Upper lobe of right lung (tissue), 1 donor: ENCODE measurements at places on chromosomes 5 and 9. TPM values are rescaled to one million over a fixed set of nuclear protein-coding genes. Genes with fewer than 3 reads are reported as not detected.

The PAPPA gene
- total RNA-seq = 2.9 TPM

The ZDHHC11 gene
- total RNA-seq = 12.6 TPM

The BARHL1 gene
- not detected for total RNA-seq

The PPP3R2 gene
- total RNA-seq = not detected

The ST8SIA4 gene
- 17.8 TPM for total RNA-seq

DNA sequence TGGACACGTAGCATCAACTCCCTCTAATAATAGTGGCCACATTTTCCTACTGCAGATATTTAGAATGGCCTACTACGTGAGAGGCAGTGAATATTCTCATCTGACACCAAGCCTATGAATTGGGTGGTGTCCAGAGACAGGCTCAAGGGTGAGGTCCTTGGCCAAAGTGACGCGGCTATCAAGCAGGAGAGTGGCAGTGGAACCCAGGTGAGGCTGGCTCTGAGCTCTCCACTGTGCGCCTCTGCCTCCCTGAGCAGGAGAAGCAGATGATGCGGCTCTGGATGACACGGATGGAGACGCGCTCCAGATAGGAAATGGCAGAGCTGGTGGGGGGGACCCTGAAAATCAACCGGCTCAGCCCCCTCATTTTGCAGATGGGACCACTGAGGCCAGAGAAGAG, 69.7 kb downstream of the CFAP77 start:
- DNase-seq = no peak

DNA sequence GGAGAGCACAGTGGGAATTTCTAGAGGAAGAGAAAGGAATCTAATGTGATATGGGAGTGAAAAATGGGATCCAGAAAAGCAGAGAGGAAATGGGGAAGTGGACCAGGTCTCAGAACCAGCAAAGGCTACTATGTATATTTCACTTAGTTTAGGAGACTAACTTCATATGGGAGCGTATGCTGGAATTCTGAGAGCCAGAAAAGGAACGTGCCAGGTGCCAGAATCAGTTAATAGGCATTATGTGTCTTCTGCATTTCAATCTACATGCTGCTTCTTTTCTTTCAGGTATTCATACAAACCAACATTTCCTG, 28.5 kb upstream of the IFNA14 start:
- DNase-seq = no peak

DNA sequence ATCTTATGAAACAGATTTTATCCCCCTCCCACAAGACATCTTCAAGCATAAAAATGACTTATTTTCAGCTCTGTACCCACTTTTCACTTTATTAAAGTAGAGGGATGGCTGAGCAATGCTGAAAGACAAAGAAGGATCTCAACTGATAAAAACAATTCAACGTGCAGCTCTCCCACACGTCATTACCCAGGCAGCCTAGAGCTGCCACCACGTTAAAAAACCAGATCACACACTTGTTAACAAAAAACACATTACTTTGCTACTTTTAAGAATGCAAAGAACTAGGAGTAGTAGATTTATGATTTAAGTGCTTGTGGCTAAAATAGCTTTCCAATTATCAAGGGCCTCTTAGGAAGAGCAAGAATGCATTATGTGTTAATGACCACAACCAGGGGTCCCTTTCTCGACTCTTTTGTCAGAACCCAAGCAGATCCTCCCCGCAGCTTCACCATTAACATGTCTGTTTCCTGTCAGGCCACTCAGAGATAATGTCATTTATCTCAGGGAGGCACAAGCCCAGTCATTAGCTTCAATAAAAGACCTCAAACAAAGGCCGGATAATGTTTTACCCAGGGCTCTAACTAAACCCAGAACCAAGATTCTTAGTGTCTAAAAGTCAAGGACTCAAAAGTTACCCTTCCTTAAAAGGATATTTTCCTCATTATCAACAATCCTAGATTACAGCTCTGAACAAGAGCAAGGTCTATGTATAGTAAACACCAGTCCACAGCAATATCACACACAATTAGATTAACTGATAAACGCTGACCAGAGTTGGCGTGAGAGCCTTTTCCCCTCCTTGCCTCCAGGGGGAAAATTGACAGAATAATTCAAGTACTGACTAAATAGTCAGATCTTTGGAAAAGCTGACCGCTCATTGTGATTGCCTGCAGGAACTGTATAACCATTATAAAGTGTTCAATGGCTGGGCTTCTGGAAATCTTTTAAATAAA, 7.5 kb downstream of the ZNF608 start:
- no peak for DNase-seq

- no peak for DNase-seq
Observed at GRCh38 chr5:151656311-151656710, 30.4 kb downstream of the SPARC start.

DNA sequence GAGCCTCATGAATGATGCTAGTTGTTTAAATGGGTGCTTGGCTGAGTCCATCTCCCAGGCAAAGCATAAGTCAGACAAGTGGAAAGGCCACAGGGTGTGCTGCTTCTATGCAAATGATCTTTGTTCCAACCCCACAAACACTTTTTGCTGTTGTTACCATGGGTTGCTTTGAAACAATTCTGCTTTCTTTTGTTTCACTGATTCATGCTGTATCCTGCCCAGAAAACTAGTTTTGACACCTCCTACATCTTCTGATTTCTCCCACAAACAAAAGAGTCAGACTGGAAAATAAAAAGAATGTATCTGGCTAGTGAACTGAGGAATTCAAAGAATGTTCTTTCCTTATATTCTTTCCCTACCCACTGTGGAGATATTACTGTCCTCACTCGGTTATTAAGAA, 298.6 kb downstream of the DIRAS2 start:
- DNase-seq = no peak

GRCh38 chr5:95069948-95070347, 214.9 kb downstream of the MCTP1 start:
- no peak for DNase-seq

- DNase-seq = no peak
Observed at GRCh38 chr5:149399775-149400174, 20.7 kb upstream of the IL17B start.

- DNase-seq = no peak
Observed at GRCh38 chr5:68482199-68482598, 266.6 kb downstream of the PIK3R1 start.

DNA sequence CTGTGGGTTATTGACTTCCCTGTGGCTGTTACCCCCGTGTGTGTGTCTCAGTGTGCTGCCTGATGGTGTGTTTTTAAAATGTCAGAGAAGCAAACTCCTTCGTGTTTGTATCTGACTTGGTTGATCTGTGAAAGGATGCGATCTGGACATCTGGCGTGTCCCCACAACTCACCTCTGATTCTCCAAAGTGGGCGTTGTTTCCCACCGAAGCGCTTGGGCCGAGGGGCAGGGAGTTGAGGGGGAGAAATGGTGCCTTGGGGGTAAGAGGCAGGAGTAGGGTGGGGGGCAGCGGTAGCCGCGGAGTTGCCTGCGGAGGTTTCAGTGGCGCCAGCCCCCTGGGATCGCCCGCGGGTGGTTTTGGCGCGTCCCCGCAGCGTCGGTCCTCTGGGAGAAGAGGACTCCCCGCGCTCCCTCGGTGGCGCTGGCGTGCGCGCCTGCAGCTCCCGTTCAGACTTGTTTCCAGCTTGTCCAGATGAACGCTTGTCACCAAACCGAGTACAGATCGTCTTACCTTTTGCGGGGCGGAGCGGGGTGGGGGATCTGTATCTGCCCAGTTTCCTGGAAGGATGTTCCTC, 1.1 kb downstream of the MAST4 start:
- DNase-seq = peak; percentile 83

DNA sequence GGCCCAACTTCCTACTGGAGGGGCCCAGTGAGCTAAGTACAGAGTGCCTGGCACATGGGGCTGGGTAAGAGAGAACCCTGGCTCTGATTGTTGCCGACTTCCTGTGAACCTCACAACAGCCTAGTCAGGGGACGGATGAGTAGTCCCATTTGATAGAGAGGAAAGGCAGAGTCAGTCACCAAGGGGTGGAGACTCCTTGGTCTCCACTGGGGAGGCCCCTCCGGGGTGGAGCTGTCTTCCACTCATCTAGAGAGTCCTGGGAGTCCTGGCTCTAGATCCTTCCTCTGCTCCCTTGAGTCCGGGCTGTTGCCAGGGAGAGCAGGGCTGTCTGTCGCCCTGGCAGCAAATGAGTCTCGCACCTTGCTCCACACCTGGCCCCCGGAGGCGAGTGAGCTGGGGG, 8.0 kb downstream of the GRK6 start:
- no peak for DNase-seq

DNA sequence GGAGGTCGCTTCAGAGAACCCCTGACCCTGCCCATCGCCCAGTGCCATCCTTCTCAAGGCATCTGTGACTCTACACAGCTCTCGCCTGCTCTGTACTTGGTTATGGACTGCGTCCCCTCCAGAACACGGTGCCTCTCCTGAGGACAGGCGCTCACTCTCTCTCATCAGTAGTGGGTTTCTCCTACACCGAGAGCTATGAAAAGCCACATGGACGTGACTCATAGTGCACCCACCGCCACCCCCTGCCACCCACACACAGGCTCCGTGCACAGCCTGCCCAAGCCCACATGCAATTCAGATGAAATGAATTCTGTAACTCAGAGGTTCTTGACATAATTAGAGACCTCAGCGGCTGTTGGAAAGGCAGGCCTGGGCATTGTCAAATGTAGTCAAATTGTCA, 13.9 kb downstream of the GTF3C5 start:
- DNase-seq = no peak

GRCh38 chr9:16715404-16715803, 155.1 kb downstream of the BNC2 start:
- no peak for DNase-seq

DNA sequence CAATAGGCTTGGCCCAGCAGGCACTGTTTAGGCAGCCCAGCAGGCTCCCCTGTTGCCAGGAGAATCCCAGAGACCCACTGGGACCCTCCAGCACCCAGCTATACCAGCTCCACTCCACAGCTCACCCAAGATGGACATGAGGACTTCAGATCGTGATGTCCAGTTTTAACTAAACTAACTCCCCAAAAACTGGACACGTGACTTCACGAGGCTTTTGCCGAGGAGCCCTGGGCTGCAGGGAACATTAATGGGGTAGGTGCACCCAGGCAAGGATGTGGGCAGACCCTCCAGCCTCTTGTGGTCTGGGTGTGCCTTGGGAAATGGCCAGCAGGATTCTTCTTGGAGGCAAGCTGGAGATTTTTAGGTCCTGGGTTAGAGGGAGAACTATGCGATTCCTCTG, 8.9 kb upstream of the NKD2 start:
- no peak for DNase-seq

DNA sequence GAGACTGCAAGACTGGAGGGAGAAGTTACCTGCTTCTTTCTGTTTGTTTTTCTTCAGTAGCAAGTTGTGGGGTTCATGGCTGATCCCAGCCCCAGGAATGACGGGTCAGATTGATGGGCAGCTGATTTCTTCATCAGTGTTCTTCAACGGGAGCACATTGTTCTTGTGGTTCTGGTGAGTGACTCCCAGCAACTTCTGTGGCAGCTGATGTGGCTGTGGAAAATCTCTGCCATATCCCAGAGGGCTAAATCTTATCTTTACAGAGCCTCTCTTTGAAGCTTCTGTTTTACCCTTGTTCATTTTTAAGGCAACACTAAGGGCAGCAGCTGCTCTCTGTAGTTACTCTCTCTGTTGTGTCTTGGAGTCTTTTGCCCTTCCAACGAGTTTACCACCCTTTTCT, 710.3 kb downstream of the PRELID2 start:
- DNase-seq = no peak

- no peak for DNase-seq
Observed at GRCh38 chr5:138370537-138370936, 18.1 kb downstream of the KDM3B start.

DNA sequence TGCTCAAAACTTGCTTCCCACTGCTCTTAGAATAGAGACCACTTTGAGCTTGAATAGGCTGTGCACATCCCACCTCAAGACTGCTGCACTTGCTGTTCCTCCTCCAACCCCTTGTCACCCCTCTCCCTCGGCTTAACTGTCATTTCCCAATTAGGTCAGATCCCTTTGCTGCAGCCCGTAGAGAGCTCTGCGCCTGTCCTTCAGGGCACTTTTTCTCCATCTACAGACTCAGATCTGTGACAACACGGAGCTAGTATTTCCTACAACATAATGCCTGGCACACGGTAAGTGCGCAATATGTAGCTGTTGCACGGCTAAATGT, 485 bp upstream of the HABP4 start:
- no peak for DNase-seq

GRCh38 chr5:50463047-50463446, 22.0 kb upstream of the EMB start:
- DNase-seq = no peak

DNA sequence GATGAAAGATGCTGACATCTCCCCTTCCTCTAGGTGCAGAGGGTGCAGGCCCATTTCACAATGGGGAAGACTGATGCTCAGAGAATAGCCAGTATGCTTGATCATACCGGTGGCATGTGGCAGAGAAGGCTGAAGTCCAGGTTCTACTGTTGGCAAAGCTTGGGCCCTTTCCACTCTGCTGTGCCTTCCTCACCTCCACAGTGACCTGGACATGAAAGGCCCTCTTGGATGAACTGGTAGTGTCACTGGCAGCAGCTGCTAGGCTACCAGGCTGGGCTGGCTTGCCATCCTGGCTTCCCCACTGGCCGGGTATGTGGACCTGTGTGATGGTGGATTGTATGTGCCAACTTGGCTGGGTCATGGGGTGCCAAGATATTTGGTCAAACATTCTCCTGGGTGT, 92.0 kb downstream of the GADD45G start:
- DNase-seq = peak; percentile 28

DNA sequence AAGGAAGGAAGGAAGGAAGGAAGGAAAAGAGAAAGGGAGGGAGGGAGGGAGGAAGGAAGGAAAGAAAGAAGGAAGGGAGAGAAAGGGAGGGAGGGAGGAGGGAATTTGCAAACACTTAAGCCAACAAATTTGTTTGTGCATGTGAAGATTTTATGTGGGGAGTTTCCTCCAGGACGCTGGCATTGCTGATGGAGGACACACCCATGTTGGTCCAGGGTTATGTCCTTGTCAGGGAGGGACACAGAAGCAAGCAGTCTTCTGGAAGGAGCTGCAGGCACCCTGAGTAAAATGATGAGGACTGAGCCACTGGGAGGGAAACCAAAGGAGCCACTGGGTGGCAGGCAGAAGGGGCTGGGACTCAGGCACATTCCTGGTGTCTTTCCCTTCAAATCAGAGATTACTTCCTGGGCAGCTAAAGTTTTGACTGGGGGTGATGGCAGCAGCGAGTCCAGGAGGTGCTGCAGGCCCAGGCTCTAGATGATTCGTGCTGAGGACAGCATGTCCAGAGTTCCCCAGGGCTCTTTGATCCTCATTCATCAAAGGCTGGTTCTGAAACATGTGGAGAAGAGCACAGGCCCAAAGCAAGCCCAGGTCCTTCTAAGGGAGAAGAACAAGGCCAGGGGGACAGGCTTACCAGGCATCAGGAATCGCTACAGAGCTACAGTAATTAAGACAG, 109.2 kb downstream of the PAX5 start:
- no peak for DNase-seq

GRCh38 chr9:92254381-92255337, 38.8 kb downstream of the IARS1 start:
- DNase-seq = no peak

DNA sequence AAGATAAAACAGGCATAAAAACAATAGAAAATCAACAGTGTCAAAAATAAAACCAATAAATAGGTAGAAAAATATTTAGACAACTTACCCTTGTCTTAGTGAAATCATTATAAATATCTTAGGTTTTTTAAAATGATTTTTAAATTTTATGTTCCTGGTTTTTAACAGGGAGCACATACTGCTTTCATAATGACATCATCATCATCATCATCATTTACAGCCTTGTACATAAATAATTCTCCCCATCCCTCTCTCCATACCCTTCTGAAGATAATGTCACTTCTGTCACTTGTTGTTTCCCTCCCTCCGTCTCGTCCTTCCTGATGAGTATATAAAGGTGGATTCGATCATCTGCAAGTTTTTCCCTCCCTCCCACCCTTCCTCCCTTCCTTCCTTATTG, 56.6 kb downstream of the CDH9 start:
- no peak for DNase-seq

- no peak for DNase-seq
Observed at GRCh38 chr5:148682058-148683026, 28.0 kb upstream of the HTR4 start.
